ENCODE measurements at places on chromosomes 1 and 21.

GRCh38 chr1:91579658-91580228 is 79.1 kb downstream of the CDC7 start:
- no peak for DNase-seq

GRCh38 chr1:236009857-236010256 is 55.0 kb downstream of the NID1 start:
- DNase-seq, result no peak

DNA sequence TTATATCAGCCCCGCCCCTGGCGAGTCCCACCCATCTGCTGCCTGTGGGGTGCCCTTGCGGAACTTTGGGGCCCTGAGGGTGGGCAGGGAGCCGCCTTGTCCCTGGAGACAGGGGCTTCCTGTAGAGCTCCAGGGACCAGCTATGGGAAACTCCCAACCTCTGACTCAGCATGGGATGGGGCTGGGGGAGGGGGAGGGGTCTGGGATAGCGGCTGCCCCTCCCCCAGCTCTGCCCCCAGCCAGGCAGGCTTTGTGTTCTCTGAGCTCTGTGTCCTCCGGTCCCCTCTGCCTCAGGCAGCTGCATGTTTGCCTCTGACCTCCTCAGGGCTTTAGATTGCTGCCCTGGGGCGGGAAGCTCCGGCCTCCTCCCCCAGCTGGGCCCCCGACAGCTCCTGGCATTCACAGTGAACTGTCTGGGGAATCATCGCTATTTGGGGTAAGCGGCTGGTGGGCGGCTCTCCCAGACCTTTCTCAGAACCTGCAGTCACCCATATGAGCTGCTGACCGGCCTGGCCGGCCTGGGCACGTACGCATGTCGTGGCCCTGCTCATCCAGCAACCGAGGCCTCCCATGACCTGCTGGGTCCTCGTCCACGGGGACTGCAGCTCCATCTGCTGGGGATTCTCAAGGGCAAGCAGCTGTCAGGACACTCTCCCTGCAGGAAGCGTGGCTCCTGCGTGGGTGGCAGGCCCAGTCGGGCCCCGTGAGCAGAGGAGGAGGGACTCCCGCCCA is 17.1 kb downstream of the ARHGEF16 start:
- DNase-seq, result no peak

- no peak for DNase-seq
These were observed 134.9 kb downstream of the CLEC20A start for GRCh38 chr1:178361847-178362246.

DNA sequence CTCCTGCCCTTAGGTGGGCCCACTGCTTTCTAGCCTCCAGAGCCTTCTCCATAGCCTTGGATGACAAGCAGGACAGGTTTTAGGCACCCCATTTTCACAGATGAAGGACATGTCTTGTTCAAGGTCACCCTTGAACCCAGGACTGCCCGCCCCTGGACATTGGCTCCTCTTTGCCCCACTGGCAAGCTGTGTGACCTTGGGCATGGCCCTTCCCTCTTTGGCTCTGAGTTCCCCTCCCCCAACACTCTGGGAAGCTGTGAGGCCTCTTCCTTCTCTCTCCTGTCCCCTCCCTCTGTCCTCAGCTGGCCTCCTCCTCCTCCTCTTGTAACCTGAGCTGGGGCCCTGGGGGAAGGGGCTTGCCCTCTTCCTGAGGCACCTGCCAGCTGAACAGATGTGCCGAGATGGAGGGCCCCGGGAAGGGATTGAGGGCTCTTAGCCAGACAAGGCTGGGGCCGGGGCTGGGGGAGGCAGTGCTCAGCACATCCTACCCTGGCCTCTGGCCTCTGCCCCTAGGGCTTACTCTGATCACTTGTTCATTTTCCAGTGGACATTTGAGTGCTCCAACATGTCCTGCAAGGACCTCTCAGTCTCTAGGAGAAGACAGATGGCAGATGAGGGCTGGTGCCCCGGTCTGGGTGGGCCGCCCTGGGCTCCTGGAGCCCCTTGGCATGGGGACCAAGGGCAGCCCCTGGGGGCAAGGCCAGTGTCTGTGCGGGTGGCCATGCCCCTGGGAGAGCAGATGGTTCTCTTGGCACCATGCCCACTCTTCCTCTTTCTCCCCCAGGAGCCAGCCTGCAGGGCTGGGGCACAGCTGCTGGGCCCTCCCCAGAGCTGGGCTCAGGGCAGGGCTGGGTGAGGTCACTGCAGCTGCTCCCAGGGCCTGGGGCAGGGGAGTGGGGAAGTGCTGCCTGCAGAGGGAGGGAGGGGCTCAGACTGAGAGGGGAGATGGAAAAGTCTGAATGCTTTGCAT is 10.7 kb downstream of the FOXO6 start:
- DNase-seq, result no peak

- DNase-seq, result no peak
These were observed 154.0 kb upstream of the C1orf87 start for GRCh38 chr1:60227601-60228000.

GRCh38 chr1:29258976-29259801 is 22.9 kb downstream of the PTPRU start:
- no peak for DNase-seq

DNA sequence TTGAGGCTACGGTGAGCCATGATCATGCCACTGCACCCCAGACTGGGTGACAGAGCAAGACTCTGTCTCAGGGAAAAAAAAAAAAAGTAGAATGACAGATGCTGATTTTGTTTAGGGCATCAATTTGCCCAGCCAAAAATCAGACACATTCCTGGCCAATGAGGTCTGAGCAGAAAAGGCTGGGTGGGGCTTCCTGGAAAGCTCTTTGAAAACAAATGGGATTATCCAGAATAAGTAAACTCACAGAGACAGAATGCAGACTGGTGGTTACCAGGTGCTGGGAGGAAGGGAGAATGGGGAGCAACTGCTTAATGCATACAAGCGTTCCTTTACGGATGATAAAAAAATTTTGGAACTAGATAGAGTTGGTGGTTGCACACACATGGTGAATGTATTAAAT is 10.1 kb upstream of the CITED4 start:
- DNase-seq, result no peak

GRCh38 chr21:36038701-36039497 is 21.4 kb downstream of the SETD4 start:
- DNase-seq, result no peak

DNA sequence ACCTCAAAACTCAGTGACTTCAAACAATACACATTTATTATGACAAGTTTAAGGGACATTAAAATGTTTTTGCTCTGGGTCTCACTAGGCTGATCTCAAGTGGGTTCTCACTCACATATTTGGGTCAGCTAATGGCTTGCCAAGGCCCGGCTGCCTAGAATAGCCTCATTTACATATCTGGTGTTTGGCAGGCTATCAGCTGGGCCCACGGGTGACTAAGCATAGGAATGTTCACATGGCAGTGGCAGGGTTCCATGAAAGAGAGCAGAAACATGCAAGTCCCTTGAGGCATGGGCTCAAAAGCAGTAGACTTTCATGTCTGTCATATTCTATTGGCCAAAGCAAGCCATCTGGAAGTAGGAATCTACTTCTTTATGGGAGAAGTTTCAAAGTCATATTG is 492.6 kb downstream of the KCNT2 start:
- no peak for DNase-seq

GRCh38 chr1:100415498-100415778 is 63.1 kb downstream of the CDC14A start:
- DNase-seq, result no peak

GRCh38 chr1:113282893-113283285 is 107.4 kb upstream of the MAGI3 start:
- DNase-seq, result no peak

DNA sequence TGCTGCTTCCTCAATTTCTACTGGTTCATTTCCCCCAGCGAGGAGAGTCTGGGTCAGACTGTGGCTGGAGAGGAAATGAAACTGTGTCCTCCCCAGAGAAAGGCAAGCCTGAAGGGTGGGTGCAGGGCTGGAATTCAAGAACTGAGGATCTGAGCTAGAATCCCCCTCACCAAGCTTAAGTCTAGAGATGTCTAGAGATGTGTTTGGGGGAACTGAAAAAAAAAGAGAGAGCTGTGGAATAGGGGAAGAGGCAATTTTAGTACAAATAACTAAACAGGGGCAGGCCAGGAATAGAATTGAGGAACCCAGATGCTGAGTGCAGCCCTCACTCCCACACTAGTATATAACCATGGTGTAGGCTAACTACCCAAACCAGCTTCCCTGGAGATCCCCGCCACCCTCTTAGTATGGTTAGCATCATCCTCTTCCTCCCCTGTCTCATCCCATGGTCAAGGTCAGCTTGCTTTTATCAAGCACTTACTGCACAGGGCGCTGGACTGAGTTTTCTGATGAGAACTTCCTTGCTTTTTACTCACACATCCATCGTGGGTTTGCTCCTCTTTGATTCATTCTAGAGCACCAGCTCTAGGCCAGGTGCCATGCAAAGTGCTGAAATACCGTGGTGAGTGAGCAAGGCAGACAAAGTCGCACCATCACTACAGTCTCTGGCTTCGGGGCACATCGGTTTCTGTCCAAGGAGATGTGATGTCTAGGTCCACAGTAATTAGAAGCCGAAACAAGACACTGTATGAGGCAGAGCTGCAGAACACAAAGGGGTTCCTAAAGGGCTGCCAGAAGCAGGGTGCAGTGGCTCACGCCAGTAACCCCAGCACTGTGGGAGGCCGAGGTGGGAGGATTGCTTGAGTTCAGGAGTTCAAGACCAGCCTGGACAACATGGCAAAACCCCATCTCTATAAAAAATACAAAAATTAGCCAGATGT is 112.9 kb upstream of the IPO9 start:
- DNase-seq, result no peak

DNA sequence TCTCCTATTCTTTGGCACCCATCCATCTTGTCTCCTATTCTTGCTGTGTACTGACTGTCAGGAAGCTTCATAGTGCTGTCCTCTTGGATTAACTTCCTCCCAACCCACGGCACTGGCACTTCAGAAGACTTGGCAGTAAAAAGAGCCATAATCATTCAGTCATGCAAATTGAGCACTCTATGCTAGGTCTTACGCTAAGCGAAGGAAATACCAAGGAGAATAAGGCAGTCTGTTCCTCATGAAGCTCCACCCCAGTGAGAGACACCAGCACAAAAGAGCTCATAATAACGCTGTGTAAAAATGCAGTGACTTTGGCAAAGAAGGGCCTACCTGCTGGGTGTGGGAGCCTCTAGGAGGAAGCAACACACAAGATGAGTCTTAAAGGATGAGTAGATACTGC is 67.1 kb downstream of the GFI1 start:
- no peak for DNase-seq

DNA sequence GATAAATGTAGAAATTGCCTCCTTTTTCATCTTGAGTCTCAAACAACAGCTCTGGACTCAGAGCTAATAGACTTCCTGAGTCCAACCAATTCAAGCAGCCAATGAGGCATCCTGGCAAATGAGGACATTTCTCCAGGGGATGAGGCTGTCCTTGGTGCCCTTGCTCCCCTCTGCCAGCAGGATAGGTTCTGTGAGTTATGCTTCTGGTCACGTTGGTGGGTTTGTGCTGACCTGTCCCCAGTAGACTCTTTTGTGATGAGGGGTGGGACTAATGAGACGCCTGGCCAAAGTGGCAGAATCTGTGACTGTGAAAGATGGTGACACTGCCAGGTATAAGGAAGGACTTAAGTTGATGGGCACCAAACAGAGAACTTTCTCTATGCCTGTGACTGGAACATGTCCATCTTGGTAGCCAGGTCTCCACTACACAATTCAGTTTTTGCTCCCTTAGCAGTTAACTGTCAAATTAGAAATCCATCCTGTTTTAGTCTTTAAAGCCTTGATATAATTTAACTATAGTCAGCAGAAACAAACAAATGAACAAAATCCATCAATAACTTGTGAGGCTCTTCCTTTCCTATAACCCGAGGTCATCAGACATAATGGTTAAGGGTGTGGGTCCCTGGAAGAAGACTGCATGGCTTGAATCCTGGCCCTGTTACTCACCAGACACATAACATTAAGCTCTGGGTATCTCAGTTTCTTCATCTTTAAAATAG is 35.7 kb upstream of the THEM4 start:
- DNase-seq, result no peak

DNA sequence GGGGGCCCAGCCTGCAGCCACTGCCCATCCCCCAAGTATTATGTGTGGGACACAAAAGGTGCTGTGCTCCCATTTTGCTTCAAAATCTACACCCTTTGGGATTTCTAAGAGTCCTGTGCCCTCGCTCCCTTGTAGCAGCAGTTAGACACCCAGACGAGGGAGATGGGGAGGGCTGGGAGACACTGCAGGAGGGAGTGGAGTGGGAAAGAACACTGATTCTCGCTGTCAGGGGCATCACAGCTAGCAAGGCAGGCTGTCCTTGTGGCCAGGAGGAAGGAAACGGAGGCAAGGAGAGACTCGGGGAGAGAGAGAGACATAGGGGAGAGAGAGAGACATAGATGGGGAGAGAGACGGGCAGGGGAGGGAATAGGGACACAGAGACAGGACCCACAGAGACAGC is 38.5 kb downstream of the CSMD2 start:
- no peak for DNase-seq

GRCh38 chr1:24501371-24502064 is 1.1 kb upstream of the RCAN3 start:
- peak; percentile 40 for DNase-seq

- DNase-seq, result no peak
These were observed 583.2 kb upstream of the B3GALT2 start for GRCh38 chr1:193769651-193770050.

All from stimulated activated CD4-positive, alpha-beta T cell treated with anti-CD3 and anti-CD28 coated beads, Interleukin-12 subunit alpha, Interleukin-12 subunit beta, amount 100 ng/mL, for 24 hours (primary cell).